ENCODE measurements at places on chromosomes 1 and 21. TPM values are rescaled to one million over a fixed set of nuclear protein-coding genes. Genes with fewer than 3 reads are reported as not detected.
A peak's percentile ranks its signal among the peaks of the same experiment; 100 is the strongest.

The PTAFR gene
- total RNA-seq: 1.9 TPM

DNA sequence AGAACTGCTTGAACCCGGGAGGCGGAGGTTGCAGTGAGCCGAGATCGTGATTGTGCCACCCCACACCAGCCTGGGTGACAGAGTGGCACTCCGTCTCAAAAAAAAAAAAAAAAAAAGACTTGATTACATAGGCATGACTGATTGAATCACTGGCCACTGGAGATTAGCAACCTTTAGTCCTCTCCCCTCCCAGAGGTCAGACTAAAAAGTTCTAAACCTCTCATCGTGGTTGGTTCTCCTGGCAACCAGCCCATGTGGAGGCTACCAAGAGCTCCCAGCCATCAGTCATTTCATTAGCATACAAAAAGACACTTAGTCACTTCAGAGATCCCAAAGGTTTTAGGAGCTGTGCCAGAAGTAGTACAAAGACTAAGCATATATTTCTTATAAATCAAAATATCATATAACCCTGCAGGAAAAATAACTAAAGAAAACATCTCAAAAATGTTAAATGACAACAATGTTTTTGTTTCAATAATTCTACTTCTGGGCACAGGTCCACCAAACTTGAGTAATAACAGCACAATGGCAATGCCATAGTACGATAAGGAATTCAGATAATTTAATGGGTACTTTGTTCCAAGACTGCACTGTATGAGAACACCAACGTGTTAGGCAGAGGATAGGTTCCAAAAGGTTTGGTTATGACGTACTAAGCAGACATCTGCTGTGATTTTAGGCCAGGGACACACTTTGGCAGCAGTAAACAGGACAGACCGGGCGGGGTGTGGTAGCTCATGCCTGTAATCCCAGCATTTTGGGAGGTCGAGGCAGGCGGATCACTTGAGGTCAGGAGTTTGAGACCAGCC, 18.1 kb downstream of the USP48 start:
- DNase-seq: peak; percentile 68

The DIO1 gene
- total RNA-seq: not detected

The ASB17 gene
- total RNA-seq: not detected

The VANGL1 gene
- 5.2 TPM for total RNA-seq

GRCh38 chr1:114124644-114125043, 29.0 kb downstream of the SYT6 start:
- no peak for DNase-seq

The LRRC7 gene
- 3.0 TPM for total RNA-seq

DNA sequence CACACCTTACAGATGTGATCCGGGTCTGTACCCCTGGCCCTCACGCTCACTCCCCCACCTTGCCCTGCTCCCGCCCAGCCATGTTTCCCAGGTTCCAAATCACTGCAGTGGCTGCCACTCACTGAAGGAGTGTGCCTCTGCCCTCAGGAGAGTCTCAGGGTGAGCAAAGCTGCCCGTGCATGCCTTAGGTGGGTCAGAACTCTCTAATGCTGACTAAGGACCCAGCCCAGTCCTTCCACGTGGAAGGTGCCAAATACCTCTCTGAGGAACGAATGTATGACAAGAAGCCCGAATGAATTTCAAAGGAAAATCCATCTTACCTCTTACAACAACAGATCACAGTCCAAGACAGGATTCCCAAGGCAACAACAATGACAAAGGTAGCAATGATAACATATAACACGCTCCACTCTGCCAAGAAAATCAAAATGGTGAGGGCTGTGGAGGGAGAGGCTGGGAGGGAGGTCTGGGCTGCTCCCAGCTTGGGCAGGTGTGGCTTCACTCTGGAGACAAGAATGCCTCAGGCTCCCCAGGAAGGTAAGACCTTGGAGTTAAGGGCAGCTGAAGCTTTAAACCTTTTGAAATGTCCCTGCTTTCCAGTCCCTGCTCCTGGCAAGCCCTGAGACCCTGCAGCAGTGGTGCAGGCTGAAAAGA, 115.2 kb downstream of the KIAA0319L start:
- no peak for DNase-seq

DNA sequence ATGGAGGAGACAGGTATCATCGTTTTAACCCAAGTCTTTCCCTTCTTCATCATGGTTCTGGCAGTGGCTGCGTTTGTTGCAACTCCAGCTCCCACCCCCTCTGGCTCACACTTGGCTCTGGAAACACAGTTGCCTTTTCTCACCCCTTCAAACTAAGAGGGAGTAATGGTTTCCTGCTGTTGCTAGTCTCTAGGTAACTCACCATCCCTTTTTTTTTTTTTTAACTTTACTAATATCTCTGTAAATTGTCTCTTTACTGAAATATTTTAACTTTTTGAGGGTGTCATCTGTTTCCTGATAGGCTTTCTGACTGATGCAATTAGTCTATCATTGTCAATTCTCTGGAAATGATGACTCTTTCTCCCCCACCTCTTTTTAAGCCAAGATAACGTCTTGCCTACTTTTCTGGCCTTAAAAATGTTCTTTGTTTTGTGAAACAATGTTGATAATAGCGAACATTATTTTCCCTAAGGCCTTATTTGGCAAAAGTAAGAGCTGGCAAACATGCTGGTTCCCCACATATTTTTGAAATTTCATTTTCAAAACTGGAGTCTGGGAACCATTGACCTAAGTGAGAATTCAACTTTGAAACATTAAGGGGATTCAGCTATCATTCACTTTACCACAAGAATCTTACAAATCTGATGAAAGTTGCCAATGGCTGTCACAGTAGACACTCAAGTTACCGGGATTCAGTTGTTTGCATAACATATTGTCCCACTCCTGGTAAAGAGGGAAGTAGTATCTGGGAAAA, 85.3 kb downstream of the LEPR start:
- DNase-seq: no peak

The ZNF124 gene
- 6.7 TPM for total RNA-seq

The KRTAP10-4 gene
- total RNA-seq: not detected

DNA sequence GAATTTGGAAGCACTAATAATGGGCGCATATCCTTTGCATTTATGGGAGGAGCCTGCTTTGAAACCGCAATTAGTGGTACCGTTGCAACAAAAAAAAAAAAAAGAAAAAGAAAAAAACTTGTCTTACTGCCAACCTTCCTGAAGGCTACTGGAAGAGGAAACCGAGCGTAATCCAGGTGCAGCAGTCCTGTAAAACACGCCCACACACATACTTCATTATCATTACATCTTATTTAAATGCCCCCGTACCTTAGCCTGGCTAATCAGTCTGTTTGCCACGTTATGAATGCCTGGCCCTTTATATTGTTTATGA, 686 bp upstream of the ZNF281 start:
- no peak for DNase-seq

GRCh38 chr1:145985502-145986439, 10.6 kb downstream of the TXNIP start:
- DNase-seq: peak; percentile 78

The REN gene
- total RNA-seq: not detected

- peak; percentile 67 for DNase-seq
These were observed 4.2 kb downstream of the TFAP2E start for GRCh38 chr1:35577071-35577998.

The HHAT gene
- 1.5 TPM for total RNA-seq

- DNase-seq: no peak
These were observed 10.4 kb downstream of the KYAT3 start for GRCh38 chr1:88982055-88982454.

DNA sequence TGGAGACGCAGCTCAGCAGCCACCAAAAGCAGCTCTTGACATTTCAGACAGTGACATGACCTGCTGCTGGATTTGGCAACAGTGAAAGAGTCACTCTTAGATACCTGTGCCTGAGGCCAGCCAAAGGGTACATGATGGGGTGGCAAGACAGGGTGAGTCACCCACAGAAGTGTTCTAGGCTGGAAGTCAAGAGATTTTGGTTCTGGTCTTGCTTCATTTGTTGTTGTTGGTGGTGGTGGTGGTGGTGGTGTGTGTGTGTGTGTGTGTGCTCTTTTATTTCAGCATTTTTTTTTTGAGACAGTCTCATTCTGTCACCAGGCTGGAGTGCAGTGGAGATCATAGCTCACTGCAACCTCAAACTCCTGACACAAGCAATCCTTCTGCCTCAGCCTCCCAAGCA, 25.8 kb downstream of the SHISAL2A start:
- no peak for DNase-seq

DNA sequence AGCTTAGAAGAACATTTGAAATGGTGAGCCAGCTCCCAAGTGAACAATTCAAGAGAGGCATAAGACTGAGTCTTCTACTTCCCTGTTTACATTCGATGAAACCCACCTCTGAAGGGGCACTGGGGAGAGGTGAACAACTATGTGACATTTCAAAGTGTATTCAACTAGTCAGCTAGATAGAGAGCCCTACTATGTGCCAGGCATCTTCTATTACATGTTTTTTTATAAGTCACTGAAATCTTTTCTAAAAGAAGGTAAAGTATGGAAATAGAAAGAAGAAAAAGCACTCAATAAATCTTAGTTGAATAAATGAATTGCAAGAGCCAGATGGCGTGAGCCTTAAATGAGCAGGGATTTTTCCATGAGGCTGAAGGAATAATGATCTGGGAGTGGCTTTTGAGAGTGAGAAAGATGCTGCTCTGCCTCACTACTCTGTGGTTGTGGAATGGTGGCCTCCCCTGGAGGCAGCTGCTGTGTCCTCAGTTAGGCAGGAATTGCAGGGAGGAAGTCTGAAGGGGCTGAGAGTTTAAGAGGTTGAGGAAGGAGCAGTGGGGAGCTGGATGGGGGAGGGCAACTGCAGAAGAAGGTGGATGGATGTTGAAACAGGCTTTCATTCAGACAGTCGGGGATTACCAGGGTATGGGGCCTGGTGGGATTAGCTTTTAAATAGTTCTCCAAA, 10.4 kb upstream of the PTPRF start:
- DNase-seq: no peak

- DNase-seq: no peak
These were observed 41.5 kb downstream of the IER5 start for GRCh38 chr1:181129771-181130606.

DNA sequence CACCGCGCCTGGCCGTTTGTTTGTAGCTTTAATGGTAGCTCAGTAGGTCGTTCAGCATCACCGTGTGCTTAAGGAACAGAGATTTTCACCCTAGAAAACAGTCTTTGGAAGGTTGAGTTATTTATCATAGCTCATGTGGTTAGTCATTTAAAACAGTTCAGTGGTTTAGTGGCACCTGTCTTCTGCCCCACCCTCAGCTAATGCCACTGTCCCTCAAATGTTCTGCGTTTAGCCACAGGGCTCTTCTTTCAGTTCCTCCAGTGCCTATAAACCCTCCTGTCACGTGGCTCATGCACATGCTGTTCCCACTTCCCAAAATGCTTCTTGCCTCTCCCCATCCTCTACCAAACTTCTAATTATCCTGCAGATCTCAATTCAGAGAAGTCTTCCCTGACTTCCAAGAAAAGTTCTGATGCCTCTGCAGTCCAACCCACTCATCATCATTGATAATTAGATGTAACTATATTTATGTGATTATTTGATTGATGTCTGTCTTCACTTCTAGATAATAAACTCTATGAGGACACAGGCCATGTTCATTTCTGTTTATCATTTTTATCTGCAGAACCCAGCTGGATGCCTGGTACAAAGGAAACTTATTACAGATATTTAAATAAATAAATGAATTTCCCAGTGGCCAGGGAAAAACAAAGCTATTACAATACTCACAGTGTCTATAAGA, 14.4 kb upstream of the DIPK1A start:
- DNase-seq: no peak

- no peak for DNase-seq
These were observed 2.9 kb downstream of the ADAMTS1 start for GRCh38 chr21:26842300-26842699.

GRCh38 chr1:226233293-226233692, 9.8 kb downstream of the MIXL1 start:
- DNase-seq: no peak

DNA sequence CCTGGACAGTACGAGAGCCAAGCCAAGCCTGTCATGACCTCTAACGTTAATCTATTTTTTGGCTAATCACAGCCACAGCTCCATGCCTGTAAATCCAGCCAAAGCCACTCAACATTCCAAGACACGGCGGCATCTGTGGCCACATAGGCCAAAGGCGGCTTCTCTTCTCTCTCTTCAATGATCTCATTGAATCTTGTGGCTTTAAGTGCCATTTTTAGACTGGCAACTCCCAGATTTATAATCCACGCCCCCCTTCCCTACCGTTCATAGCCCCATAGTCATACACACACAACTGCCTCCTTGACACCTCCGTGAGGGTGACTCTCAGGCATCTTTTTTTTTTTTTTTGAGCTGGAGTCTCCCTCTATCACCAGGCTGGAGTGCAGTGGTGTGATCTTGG, 5.7 kb upstream of the SELENON start:
- DNase-seq: no peak

The DNAH14 gene
- 5.6 TPM for total RNA-seq

DNA sequence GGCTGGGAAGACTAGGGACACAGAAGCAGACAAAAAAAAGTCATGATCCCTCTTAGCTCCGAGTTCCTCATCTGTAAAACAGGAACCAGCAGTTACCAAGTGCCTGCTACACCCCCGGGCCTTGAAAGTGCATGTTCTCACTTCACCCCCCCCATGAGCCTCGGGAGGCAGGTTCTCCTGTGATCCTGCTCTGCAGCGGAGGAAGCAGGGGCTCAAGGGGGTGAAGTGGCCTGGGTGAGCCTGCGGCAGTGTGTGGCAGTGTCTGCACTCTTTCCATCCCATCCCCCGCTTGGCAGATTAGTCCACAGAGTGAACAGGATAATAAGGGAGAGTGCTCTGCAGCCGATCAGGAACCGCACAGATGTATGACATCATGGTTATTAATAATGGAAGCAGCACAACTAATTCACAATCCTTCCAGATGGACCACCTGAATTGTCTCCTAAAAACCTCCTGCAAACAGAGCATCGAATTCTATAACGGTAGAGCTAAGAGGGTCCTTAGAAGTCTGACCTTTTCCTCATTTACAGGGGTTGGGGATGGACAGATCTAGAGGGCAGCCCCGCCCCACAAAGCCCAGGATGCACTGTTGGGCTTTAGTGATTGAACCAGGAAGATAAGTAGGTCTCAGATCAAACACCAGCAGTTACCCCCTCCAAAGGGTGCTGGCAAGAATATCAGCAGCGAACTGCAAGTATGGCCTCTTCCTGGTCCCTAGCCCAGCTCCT, 174.1 kb upstream of the EDN2 start:
- DNase-seq: no peak

All from Right ventricle myocardium superior (tissue), 1 donor.